Progenitor cell of endocrine pancreas (in vitro differentiated cells): ENCODE measurements at places on chromosomes 16 and 17.

DNA sequence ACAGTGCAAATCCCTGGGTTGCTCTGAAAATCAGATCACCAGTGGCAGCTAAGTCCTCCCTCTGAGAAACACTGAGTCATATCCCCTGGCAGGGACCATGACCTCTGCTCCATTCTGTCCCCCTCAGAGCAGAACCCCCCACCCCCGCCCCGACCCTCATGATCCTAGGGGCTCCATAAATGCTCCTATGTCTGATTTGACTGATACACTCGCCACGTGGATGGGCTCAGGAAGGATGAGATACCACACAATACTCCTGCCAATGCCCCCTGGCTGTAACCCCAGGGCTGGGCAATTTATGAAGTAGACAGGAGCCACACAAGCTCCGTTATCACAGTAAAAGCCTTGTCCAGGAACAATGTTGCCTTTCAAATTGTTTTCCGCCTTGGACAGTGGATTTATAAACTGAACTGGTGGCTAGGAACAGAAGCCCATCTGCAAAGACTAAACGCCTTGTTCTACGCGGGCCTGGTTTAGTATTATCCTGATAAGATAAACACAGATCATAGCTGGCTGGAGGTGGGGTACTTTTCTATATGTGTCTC is 394.8 kb downstream of the SLC39A11 start:
- DNase-seq: no peak

- DNase-seq: no peak
Observed at GRCh38 chr17:7184091-7184488, 4.9 kb upstream of the ASGR1 start.

DNA sequence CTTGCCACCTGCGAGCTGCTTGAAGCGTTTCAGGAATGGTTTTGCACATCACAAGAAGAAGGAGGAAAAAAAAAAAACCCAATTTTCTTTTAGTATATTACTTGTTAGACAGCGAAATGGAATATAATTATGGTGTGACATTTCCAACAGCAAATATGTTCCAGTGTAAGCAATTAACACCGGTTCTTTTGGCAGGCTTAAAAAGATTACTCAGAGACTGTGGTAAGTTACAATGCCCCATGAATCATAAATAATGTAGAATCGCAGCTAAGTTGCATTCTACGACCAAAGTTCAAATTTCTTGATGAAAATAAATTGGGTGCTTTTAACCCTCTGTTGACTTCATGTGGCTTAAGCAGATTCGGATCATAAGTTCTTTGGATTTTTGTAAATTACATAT is 245.2 kb downstream of the XYLT1 start:
- no peak for DNase-seq

DNA sequence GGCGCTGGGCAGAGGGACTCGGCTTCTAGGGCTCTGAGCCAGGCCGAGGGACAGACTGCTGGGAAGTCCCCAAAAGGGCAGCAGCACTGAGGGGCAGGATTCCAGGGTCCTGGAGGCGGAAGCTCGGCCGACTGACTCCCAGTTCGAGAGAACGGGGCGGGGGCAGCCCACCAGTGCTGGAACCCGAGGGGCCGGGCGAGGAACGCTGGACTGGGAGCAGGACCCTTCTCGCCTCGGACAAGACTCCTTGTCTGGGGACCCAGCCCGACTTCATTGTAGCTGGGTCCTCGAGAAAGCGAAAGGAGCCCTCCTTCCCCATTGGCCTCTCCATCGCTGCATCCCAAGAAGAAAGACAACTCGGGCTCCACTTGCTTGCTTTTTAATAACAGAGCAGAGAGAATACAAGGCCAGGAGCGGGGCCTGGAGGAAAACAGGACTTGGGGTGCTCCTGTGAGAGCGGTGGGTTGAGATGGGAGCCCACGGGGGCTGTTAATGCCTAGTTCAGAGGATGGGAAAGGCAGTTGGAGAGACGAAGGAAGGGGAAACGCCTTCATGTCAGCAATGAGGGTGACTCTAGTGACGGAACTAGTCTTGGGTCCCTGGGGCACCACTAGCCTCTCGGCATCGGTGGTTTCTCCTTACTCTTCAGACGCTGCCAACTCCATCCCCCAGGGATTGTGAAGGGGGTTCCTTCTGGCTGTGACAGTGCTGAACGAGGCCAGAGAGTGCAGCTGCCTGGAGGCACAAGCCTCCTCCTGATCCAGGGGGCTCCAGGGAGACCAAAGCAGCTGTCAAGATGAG is 492 bp upstream of the CAMTA2 start:
- DNase-seq: no peak

GRCh38 chr16:19907161-19907992 is 22.7 kb upstream of the GPRC5B start:
- peak; percentile 73 for DNase-seq

DNA sequence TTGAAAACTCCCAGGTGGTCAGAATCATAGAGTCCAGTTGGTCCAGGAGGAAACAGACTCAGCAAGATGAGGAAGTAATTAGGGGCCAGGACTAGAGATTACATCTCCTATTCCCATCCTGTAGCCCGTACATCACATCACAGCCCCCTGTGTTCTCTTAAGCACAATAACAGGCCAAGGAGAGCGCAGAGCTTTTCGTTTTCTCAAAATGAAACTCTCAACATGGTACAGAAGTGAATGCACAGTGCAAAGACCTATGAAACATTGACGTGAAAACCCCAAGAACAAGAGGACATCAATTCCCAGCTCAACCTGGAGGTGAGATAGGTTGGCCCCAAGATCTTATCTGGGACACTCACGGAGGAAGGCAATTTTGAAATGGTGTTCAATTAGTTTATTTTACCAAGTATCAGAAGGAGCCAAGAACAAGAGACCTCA is 9.0 kb downstream of the PIK3R5 start:
- no peak for DNase-seq

DNA sequence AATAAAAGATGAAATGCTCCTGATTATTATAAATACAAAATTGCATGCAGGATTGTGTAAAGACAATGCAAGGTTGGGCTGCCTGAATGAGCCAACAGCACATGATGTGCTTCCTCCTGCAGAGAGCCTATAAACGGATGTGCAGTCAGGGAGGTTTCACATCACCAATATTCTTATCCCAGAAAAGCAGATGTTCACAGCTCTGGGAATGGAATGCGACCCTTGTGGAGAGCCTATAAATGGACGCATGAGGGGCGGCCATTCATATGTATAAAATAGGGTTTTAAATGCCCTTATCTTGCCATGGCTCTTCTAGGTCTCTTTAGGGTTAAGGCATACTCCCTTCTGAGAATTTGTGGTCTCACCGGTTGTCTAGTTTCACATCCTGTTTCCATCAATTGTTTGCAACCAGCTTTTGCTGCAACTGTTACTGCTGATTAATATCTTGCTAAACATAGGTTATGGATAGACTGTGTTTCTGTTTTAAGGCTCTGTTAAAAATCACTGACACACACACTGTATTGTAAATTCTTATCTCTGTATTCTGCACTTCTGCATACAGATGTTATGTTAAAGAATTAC is 31.9 kb downstream of the SLFN11 start:
- no peak for DNase-seq

GRCh38 chr17:27551701-27552248 is 79.2 kb upstream of the LGALS9 start:
- DNase-seq: no peak

GRCh38 chr17:68533887-68534694 is 21.9 kb downstream of the PRKAR1A start:
- DNase-seq: no peak

GRCh38 chr17:77472468-77473310 is 331.9 kb downstream of the SEC14L1 start:
- no peak for DNase-seq

DNA sequence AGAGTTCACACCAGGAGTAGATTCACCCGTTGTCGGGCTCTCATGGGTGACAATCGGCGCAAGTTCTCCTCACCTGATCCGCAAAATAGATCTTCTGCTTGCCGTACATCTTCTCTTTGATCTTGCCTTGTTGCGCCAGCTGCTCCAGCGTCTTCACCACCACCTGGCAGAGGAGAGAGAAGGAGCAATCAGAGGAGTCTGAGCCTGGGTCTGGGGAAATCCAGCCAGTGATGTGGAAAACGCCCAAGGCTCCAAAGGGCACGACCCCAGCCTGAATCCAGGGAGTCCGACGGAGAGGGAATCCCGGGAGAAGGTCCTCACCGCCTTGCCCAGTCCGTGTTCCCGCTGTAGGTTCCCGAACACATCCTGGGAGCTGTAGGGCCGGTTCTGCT is 393 bp downstream of the PSMC3IP start:
- no peak for DNase-seq

- DNase-seq: no peak
Observed at GRCh38 chr17:81128774-81129173, 36.5 kb upstream of the PVALEF start.

DNA sequence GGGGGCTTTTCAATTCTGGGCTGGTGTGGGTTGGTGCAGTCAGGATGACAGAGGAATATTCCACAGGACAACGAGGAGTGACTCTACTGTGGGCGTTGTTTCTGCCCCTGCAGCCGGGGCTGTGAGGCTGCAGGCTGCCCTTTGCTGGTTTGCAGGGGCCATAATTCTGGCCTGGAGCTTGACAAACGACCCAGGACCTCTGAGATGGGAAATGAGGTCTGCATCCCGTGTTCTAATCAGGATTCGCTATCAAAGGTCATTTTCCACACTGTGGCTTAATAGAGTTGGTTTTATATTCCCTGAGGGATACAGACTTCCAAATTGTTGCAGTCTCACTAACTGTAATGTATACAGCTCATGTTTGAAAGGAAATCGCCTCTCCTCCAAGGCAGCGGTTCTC is 180.9 kb downstream of the RPTOR start:
- DNase-seq: no peak

DNA sequence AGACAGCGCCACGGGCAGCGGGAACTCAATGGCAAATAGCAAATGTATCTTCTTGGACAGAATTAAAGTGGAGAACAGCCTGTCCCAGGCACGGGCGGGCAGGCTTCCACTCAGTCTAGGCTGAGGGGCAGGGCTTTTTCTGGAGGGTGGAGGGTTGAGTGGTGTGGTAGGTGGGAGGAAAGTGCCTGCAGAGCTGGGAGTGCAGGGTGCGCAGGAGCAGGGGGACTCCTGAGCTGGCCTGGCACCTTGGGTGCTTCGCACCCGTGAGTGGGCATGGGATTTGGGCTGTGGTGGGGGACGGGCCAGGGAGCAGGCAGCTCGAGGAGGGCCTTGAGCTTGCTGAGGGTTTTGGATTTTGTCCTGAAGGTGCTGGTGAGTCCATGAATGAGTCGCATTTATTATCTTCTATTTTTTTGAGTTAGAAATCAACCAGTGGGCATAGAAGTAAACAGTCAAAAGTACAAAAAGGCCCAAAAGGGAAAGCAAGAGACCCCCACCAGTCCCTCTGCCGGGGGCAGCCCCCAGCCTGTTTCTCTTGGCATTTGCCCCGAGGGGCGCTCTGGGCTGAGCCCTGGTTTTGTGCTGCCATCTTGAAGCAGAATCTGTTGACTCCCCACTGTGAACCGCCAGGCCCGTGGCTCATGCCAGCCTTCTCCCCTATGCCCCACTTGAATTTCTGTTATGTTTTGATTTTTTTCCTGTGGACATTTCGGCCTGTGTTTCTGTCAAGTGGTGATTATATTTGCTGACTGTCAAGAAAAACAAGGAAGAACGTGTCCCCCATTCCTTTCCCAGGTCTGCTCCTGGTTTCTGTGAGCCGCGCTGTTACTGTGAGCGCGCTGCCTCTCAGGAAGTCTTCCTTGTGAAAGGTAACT is 8.2 kb downstream of the ADORA2B start:
- DNase-seq: no peak

GRCh38 chr17:67434061-67434525 is 57.0 kb downstream of the PITPNC1 start:
- no peak for DNase-seq

DNA sequence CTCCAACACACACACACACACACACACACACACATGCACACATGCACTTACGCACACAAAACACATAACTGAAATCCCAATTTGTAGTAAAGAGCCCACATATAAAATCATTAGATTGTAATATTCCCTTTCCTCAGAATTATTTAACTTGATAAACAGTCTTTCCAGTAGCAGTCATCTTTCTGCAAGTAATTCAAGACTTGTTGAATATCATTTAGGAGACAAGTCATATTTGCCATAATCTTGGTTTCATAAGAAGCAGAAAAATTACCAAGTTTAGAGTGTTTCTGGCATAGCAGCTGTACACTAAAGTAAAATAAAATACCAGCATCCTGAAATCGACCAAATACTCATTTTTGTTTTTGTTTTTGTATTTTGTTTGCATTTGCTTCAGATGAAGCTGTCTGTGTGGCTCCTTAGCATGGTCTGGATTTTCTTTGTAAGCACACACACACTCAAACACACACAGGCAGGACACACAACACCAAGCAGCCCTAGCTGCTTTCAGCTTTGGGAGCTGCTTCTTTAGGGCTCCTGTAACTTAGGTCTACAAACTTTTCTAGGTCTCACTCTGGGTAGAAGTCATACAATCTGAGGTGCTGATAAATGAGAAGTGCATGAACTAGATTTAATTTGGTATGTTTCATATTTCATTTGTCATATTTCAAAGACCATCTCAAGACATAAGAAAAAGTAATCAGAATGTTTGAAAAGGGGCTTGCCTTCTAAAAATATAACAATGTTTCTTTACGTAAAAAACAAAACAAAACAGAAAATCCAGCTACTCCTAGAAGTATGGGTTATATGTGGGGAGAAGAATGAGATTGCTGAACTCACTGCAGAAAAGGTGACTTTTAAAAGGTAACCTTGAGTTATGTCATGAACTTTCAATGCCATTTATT is 3.0 kb downstream of the SALL1 start:
- no peak for DNase-seq

DNA sequence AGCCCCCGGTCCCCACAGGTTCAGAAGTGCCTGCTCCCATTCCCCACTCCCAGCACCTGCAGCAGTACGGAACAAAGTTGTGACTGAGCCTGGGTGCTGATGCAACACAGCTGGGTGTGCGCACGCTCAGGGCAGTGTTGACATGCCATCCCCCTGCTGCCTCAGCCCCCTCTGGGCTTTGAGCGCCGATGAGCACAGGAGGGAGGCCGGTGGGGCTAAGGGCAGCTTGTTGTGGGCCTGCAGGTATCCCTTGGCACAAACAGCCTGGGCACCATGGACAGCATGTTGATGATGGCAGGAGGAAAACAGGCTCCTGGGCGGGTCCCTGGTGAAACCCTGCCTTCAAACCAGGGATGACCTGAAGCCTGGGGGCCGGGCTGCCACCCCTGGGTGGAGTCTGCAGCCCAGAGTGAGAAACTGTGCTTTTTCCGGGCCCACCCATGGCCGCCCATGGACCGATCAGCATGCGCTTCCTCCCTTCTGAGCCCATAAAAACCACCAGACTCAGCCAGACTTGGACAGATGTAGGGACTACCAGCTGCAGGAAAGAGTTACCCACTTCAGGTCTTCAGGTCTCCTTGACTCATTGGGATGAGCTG is 175.5 kb downstream of the PHKB start:
- no peak for DNase-seq
